ENCODE measurements at places on chromosomes 4 and X. TPM values are rescaled to one million over a fixed set of nuclear protein-coding genes. Genes with fewer than 3 reads are reported as not detected.

AR gene
- 3.6 TPM for total RNA-seq

MXRA5 gene
- total RNA-seq: 1.9 TPM

SPOCK3 gene
- 0.56 TPM for total RNA-seq

PCDH7 gene
- total RNA-seq: 27.8 TPM

FGF13 gene
- 3.4 TPM for total RNA-seq

NPY5R gene
- not detected for total RNA-seq

RAB33B gene
- 9.8 TPM for total RNA-seq

STOX2 gene
- 14.1 TPM for total RNA-seq

SERPINA7 gene
- not detected for total RNA-seq

CXCL13 gene
- total RNA-seq: not detected

CSAG2 gene
- not detected for total RNA-seq

GYPE gene
- 1.0 TPM for total RNA-seq

ARMCX2 gene
- total RNA-seq: 98.9 TPM

TCEAL6 gene
- not detected for total RNA-seq

S100G gene
- total RNA-seq: not detected

EXOSC9 gene
- total RNA-seq: 31.0 TPM

LEF1 gene
- total RNA-seq: 12.9 TPM

RHOXF2B gene
- total RNA-seq: not detected

CCNB3 gene
- 0.24 TPM for total RNA-seq

NAP1L3 gene
- total RNA-seq: 2.8 TPM

CXCR3 gene
- not detected for total RNA-seq

MSX1 gene
- 2.2 TPM for total RNA-seq

All from epithelial cell of alveolus of lung (primary cell).